ENCODE measurements at places on chromosomes 12 and 14.

- DNase-seq: peak; percentile 0
Measured at GRCh38 chr14:101475456-101476257, 85.6 kb upstream of the DIO3 start.

- DNase-seq: peak; percentile 33
Measured at GRCh38 chr12:75816897-75817296, 214.7 kb downstream of the PHLDA1 start.

DNA sequence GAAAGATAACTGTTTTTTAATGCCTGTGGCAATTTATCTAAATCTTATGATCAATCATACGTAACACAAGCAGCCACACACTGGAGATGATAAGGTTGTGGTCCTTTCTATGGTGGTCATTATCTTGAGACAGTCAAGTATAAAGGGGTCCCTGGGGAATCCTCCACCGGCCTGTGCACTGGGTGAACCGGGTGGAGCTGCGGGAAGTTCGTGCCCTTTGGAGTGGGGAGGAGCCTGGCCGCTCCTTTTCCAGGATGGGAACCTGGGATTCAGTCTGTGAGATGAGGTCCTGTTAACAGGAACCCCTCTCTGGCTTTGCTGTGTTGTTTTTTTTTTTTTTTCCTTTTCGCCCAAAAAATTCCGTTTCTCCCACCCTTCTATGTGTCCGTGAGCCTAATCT, 167.5 kb upstream of the RPL10L start:
- DNase-seq: no peak

DNA sequence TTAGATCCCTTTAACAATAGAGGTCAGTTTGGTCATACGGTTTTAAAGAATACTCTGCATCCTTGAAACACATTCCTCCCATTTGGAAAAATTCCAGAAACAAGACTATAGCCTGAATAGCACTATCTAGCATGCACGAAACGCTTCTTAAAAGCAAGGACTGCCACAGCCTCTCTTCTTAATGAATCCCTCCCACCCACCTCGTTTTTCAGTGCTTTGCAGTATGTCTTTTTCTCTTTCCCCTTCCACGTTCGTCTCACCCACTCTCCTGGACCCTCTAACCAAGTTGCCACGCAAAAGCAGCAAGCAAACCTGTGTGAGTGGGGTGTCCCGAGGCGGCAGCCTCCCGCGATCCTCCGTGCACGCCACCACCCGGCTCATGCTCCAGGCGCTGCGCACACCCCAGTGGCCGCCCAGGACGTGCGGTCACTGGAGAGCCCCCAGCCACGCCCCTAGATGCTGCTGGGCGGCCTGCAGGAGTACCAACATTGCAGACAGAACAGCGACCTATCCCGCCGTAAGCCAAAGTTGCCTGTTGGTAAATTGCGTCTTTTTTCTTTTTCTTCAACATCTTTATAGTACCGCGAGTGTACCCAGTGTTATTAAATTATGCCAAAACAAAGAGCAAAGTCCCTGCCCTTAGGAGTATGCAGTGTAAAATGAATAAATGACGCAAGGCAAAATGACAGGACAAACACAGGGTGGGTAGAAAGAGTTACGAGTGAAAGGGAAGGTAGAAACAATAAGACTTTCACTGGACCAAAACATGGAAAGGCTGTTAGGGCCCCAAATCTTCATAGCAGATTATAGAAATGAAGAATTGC, at the start of gene SLC38A4:
TSS of gene SLC38A4 (minus strand) at position 407 of the 824 bp plus-strand sequence. CDS start 32,926 bp downstream, outside the sequence.
- DNase-seq: peak; percentile 53

GRCh38 chr14:81371802-81372201, 28.3 kb downstream of the STON2 start:
- DNase-seq: no peak

DNA sequence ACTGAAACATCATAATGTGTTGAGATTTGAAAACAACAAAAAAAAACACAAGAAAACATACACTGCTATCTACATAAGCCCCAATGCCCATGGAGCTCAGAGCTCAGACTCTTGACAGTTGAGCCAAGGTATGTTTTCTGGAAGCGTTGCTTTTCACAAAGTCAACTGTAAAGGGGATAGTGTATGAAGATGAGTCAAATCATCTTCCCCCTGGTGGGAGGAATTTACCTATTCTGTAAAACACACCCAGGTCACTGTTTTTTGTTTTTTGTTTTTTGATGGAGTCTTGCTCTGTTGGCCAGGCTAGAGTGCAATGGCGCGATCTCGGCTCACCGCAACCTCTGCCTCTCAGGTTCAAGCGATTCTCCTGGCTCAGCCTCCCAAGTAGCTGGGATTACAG, 361.4 kb upstream of the DIO2 start:
- no peak for DNase-seq

DNA sequence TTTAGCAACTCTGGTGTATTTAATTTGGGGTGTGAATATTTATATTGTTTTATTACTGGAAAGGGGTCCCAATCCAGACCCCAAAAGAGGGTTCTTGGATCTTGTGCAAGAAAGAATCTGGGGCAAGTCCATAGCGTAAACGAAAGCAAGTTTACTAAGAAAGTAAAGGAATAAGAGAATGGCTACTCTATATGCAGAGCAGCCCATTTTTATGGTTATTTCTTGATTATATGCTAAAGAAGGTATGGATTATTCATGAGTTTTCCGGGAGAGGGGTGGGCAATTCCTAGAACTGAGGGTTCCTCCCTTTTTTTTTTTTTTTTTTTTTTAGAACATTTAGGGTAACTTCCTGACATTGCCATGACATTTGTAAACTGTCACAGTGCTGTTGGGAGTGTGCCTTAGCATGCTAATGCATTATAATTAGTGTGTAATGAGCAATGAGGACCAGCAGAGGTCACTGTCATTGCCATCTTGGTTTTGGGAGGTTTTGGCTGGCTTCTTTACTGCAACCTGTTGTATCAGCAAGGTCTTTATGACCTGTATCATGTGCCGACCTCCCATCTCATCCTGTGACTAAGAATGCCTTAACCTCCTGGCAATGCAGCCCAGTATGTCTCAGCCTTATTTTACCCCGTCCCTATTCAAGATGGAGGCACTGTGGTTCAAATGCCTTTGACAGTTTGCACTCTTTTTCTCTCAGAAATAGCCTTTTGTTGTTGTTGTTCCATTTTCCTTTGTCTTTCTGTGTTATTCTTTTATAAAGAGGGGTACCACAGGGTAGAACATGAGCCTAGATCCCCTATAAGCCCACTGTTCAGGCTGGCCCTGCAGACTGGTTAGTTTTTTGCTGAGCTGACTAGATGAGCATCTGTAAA, 75.5 kb upstream of the DCD start:
- DNase-seq: peak; percentile 31

DNA sequence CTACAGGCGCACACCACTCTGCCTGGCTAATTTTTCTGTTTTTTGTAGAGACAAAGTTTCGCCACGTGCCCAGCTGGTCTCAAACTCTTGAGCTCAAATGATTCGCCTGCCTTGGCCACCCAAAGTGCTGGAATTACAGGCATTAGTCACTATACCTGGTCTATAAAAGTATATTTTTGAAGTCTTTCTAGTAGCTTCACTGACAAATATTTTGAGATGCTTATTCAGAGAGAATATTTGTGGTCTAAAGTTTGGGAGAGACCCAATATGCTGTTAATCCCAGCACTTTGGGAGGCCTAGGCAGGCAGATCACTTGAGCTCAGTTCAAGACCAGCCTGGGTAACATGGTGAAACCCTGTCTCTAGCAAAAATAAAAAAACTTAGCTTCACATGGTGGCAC, 22.0 kb upstream of the PPP1R12A start:
- no peak for DNase-seq

DNA sequence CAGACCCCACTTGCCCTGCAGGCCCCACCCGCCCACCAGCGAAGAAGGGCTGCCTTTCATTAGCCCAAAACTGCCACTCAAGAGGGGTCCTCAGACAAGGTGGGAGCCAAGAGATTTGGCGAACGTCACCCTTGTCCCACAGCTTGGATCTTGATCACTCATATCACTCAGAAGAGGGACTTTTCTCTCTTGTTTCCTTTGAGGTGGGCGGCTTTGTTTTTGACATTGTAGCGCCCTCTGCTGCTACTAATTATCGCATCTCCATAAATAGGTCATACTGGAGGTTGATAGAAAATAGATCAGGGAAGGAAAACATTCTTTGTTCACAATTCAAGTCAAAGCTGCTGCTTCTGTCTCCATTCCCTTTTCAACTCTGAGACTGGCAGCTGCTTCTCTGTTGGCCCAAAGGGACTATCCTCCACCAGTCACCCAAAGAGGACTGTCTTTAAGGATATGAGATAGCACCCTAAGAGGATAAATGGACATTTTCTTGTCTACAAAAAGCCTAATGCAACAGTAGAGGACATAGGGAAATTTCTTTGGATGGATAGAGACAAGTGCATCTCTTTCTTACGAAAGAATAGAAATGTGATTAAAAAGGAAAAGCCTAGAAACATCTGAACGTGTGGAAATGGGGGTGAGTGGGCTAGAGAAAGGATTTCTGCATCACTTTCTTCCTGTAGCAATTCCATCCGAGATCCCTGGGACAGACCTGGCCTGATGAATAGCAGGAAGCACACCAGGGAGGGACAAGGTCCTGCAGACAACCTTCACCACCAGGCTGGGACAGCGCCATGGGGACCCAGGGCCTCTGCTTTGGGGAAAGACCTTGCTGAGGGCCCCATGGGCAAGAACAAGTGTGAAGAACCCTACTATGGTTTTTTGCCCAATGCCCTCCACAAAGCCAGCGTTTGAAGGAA, 115.8 kb downstream of the DAD1 start:
- peak; percentile 55 for DNase-seq

GRCh38 chr14:89507521-89507920, 90.5 kb upstream of the FOXN3 start:
- no peak for DNase-seq
